ENCODE measurements at places on chromosomes 3 and 15.

- no peak for DNase-seq
Measured at GRCh38 chr3:160454995-160455394, 5.4 kb upstream of the TRIM59 start.

- no peak for DNase-seq
Measured at GRCh38 chr3:73484656-73485248, 140.0 kb downstream of the PDZRN3 start.

DNA sequence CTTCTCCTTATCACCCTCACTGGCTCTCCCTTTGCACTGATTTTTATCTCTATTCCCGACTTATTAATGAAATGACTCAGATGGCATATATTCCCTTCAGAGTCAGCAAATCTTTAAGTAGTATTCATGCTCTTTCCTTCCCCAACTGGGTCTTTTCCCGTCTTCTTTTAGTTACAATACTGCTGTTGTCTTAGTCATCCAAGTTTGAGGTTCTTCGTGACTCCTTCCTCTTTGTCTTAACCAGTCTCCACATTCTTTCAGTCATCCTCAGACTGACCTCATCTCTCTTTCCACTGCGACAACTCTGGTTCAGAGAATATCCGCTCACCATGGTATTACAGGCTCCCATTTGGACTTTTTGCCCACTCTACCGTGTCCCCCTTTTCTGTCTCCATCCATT, 12.4 kb downstream of the WDR5B start:
- DNase-seq, result no peak

DNA sequence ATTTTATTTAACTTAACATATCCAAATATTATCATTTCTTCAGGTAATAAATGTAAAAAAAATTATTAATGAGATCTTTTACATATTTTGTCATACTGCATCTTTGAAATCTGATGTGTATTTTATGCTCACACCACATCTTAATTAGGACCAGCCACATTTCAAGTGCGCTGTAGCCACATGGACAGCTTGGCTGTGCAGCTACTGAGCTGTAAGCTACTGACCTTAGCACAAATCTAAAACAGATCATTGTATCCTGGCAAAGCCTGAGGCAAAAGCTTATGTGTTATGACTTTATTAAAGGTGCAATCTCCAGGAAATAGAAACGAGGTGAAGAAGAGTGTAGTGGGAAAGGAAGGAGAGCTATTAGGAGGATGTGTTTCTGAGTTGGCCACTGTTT, 126.7 kb upstream of the UBE2E2 start:
- no peak for DNase-seq

DNA sequence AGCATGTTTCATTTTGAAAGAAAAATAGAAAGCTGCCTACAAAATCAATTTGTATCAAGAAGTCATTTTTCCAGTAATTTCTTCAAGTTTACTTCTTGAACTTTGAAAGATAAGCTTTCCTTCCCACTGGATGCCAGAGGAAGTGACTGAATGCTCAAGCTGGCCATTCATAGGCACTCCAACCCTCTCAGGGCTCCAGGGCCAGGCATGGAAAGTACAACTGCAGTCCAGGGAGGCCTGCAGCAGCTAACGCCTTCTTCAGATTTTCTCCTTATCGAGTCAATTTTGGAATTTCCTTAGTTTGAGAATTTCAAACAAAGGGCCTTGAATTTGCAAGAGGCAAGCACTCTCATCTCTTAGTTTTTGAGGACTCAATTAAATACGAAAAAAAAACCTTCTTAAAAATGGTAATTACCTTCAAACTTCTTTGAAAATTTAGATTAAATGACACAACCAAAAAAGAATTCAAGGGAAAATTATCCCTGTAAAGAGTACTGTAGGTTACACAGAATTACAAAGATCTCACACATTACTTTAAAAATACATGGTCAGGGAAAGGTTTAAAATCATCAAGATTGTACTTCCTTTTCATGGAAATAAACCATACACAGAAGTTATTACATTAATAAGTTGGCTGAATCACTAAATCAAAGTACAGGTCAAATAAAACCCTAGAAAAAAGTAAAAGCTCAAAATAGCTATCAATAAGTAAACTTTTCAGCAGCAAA, 2.5 kb downstream of the UBP1 start:
- no peak for DNase-seq

DNA sequence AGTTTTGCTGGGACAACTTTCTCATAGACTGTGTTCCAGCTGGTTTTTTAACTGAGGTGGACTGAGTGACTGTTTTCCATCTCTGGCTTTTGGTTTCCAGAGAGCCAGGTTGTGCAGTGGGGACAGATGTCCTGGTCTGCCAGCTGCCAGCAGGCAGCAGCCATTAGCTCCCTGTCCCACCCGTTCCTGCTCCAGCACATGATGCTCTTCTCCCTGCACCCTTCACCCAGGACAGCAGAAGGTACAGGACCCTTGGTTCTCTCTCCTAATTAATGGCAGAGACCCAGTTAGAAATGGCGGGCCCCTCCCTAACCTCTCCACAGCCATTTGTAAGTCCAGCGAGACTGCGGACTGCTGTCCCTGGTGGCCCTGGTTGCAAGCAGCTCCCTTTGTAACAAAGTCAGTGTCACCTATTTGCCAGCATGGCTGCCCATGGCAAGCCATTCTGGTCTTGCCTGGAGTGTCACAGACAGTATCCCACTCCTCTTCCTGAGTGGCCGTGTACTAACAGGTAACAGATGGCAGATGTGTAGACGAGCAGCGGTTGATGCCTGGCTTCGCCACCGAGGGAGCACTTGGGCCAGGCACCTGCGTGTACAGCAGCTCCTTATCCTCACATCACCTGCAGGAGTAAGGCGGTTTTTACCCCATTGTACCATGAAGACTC, 148.3 kb downstream of the DNAJB8 start:
- DNase-seq, result no peak

- DNase-seq, result no peak
Measured at GRCh38 chr15:25727867-25728600, 135.1 kb downstream of the ATP10A start.

- no peak for DNase-seq
Measured at GRCh38 chr3:187833799-187834578, 88.7 kb upstream of the BCL6 start.

DNA sequence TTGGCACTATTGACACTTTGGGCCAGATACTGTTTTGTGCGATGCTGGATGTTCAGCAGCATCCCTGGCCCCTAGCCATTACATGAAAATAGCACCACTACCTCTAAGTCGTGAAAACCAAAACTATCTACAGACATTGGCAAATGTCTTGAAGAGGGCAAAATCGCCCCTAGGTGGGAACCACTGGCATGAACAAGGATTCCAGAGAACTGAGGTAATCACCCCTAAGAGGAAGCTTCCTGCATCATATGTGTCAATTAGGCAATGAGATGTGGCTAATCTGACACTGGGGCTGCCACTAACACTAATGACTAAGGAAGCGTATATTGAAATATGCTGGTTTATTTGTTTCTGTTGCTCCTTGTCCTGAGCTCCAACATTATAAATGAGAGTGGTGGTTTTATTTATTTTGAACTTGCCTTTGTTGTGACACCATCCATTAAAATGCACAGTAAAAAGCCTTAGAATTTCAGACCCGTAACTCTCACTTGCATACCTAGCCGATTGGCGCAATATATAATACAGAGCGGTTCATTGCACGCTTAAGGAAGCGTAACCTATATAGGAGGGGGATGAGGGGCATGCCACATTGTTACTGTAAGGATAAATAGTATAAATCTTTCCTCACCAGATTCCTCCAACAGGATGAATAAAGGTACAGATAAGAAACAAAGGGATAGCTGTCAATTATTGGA, 299.8 kb upstream of the CNTN4 start:
- DNase-seq, result no peak

- no peak for DNase-seq
Measured at GRCh38 chr3:133042778-133043177, 4.6 kb downstream of the TMEM108 start.

DNA sequence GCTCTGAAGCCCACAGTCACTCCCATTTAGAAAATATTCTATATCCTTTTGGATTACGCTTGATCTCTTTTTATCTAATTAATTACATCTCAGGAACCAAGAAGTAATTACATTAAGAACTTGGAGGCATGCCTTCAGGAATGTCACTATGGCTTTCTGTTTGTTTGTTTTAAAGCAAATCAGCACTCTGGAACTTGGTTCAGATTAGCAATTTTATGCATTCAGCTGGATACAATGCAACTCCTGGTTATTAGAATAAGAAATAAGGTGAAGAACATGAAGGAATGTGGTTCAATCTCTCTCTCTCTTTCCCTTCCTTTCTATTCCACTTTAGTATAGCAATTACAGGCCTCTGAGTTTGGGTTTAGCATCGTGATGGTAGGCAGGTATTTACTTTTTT, 235.8 kb downstream of the FHIT start:
- DNase-seq, result no peak

DNA sequence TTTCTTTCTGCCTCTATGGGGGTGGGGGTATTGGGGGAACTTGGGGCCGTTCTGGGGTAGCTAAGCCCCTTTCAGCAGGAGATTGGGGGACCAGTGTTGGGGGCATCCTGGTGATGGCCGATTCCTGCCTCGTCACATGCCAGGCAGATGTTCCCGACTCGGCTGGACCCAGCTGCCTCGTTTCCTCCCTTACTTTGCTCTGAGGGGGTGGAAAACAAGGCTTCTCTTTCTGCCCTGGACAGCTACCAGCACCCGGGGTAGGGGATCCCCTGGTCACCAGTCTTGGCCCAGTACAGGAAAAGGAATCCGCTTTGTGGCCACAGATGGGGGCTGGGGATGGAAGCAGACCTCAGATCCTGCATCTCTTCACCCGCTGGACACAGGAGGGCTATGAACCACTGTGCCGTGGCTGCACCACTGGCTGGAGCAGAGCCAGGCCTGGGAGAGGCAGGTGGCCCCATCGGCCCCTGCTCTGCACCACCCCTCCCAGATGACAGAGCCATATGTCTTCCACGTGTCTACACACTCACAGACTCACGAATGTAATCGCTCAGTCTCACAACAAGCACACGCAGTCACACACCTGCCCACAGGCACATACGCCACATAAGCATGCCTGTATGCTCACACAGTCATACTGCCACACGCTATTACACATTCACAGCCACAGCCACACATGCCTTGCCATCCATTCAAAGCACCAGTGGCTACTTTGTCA, 12.4 kb downstream of the SNX33 start:
- no peak for DNase-seq

DNA sequence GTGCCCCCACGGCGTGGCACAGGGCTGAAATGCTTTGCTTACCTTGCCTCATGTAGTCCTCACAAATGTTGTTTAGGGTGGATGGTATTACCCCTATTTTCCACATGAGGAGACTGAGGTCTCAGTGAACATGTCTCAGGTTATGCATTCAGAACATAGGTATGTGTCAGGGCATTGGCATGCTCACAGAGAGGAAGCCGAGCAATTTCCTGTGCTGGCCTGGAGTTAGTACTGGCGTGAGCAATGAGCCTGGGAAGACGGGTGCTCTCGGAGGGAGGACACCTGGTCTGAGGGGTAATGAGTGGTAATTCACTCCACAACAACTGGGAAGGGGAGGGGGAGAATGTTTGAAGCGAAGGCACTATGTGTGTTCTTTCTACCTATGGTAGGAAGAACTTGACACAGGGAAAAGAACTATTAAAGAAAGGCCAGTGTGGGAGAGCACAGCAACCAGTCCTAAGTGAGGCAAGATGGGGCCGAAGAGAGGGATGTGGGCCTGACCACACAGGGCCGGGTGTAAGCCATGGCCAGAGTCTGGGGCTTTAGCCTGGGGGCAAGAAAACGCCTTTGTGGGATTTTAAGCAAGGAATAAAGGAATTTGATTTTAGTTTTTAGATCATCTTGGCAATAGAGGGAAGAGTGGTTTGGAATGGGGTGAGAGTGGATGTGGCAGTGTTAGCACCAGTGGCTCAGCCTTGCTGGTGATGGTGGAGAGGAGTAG, 4.9 kb upstream of the FAM131A start:
- DNase-seq, result no peak

DNA sequence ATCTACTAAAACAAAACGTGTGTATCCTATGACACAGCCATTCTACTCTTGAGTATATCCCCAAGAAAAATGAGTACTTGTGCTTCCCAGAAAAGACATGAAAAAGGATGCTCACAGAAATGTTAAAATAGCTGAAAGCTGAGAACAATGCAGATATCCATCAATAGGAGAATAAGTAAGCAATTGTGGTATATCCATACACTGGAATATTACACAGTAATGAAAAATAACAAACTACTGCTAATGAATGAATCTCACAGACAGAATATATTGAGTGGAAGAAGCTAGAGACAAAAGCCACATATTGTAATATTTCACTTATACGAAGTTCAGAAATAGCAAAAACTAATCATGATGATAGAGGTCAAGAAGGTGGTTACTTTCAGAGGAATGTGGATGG, 83.8 kb upstream of the CTDSPL start:
- DNase-seq, result no peak

DNA sequence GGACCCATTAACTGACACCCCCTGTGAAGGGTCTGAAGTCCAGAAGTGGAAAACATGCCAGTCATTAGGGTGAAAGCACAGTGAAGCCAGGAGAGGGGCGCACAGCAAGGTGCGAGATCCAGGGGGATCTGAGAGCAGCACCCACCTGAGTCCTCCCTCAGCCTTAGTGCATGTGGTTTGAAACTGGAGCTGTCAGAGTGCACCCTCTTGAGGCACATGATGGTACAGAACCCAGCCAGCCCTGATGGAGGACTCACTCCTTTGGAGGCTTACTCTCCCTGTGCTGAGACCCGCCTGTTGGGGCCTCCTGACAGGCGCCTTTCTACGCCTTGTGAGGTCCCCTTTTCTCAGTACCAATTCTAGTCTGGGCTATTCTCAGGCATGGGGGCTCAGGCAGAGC, 77.8 kb downstream of the IL20RB start:
- DNase-seq, result no peak

DNA sequence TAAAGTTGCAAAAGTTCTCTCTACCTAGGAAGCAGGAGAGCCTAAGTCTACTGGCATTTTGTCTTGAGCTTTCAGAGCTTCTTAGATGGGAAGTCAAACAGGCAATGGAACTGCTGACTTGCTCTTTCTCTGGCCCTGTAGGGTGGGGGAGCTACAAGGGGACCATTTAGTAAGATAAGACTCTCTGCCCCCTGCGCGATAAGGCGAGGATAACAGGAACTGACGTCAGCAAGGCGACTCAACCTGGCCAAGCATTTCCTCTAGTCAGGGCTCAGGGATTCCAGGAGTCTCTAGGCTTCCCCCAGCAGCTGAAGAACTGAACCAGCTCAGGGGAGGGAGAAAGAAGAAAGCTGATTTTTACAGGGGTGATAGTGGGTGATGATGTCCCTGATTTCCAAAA, 5.8 kb downstream of the RARB start:
- DNase-seq, result no peak

DNA sequence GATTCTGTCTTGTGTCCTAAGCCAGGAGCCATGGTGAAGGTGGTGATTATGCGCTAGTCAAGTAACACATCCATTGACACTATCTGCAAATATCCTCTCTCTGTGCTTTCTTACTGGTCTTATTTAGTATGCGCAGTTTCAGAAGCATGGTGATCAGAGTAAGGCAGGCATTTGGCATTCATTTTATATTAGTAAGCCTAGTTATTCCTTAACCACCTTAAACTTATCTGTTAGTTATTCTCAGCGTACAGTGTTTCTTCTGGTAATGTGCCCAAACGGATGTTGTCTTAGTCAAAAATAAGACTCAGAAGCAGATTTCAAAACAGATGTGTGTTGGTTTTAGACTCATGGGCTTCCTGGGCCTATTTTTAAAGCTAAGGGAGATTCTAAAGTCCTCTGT, 329.2 kb downstream of the GRM7 start:
- DNase-seq, result no peak

GRCh38 chr3:44060164-44060563, 181.5 kb upstream of the TOPAZ1 start:
- no peak for DNase-seq

Data from effector CD4-positive, alpha-beta T cell (primary cell).